GM12878 (cell line): ENCODE measurements at places on chromosomes 13 and 19. TPM values are rescaled to one million over a fixed set of nuclear protein-coding genes. Genes with fewer than 3 reads are reported as not detected.

MTMR6 gene
- total RNA-seq: 13.8 and 13.9 TPM in 2 replicates

ATP8A2 gene
- total RNA-seq: not detected in 2 replicates

GRCh38 chr13:73741111-73741510 lies 393.1 kb downstream of the KLF12 start:
- no peak for DNase-seq

- DNase-seq: no peak
Observed at GRCh38 chr13:113604186-113604585, 19.6 kb downstream of the TFDP1 start.

DNA sequence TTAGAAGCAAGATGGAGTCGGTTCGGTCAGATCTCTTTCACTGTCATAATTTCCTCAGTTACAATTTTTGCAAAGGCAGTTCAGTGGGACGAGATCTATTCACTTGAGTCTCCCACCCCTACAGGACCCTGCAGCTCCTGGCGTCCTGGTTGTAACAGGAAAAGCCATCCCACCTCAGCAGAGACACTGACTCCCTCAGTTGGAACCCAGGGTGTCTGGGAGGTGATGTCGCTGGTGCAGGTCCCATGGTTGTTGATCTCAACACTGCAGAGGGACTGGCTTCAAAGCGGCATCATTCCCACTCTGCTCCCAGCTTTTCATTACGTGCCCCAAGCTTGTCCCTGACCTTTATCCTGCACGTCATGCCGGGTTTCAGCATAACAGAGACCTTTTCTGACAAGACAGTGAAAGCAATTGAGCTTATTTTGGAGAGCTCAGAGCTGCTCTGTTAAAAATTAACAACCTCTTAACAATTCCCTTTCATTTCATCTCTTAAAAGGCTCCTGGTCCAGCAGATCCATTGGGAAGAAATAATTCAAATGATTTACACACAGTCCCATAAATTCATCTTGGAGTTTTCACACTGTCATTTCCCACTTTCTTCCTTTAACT lies 17.6 kb upstream of the COG3 start:
- no peak for DNase-seq

- DNase-seq: no peak
Observed at GRCh38 chr13:105655046-105655445, 880.4 kb downstream of the EFNB2 start.

DNA sequence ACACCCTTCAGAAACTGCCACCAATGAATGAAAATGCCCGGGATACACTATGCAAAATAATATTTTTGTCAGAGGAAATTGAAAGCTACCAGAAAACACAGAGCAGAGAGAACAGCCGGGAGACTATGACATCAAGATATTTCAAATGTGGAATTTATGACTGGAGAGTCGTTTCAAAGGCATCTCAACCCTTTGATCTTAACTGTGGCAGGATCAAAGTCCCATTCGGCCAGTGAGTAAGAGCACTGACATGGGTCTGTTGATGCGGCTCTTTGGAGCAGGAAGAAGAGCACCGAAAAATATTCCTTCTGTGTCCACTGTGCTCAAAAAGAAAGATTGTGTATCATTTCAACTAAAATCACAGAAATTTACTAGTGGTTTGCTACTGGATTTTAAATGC lies 201.9 kb downstream of the RFC3 start:
- DNase-seq: no peak

- no peak for DNase-seq
Observed at GRCh38 chr13:45796426-45797235, 54.9 kb downstream of the SIAH3 start.
